ENCODE measurements at places on chromosomes 2 and 18.

DNA sequence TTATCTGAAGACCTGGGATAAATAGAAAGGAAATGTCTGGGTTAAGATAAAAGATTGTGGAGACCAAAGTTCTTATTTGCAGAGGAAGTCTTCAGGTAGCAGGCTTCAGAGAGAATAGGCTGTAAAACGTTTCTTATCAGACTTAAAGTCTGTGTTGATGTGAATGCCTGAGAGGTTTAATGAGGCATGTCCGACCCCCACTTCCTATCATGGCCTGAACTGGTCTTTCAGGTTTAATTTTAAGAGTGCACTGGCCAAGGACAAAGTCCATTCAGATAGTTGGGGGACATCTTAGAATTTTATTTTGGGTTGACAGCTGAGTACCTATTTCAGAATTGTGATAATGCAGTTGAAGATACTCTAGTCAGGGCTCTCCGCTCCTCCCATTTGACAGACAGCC is 92.1 kb downstream of the ATL2 start:
- DNase-seq = no peak

DNA sequence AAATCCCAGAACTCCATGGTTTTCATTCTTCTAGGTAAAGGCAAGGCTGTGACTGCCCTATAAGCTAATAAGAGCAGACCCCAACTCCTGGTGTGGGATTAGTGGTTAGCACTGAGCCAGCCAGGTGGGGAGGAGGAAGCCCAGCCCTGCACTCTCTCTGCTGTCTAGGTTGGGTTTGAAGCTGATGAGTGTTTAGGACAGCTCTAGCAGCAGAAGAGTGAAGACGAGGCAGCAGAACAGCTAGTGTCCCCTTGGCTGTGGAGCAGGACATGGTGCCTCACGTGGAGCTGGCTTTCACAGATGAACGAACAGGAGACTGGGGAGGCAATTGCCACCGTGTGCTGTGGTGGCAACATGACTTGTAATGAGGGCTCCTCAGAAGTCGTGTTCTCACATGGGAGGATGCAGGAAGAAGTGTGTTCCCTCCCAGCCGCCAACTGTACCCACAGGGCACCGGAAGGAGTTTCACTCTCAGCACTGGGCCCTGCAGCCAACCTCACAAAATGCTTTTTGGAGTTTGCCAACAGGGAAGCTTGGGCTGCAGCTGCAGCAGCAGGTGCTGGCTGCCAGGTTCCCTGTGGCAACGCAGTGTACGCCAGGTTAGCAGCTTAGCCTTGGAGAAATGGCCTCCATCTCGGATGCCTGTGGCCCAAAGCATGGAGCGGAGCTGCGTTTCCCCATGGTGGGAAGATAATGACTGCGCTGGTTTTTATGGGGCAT is 328.2 kb downstream of the SETBP1 start:
- no peak for DNase-seq

- DNase-seq = no peak
These were observed 4.4 kb upstream of the SMAD7 start for GRCh38 chr18:48954886-48955819.

GRCh38 chr18:60259052-60259681 is 113.4 kb downstream of the MC4R start:
- DNase-seq = no peak

DNA sequence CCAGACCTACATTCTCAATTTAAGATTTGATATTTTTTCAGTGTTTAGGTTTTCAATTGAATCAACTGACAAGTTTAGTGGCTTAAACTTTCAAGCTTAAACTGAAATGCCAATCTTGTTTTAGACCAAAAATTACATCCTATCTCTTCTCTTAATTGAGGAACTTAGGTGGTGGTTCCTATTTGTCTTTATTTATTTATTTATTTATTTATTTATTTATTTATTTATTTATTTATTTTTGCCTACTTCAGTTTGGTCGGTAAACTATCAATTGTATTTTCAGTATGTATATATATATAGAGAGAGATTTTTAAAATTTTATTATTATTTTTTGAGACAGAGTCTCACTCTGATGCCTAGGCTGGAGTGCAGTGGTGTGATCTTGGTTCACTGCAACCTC is 68.1 kb downstream of the NEDD4L start:
- no peak for DNase-seq

DNA sequence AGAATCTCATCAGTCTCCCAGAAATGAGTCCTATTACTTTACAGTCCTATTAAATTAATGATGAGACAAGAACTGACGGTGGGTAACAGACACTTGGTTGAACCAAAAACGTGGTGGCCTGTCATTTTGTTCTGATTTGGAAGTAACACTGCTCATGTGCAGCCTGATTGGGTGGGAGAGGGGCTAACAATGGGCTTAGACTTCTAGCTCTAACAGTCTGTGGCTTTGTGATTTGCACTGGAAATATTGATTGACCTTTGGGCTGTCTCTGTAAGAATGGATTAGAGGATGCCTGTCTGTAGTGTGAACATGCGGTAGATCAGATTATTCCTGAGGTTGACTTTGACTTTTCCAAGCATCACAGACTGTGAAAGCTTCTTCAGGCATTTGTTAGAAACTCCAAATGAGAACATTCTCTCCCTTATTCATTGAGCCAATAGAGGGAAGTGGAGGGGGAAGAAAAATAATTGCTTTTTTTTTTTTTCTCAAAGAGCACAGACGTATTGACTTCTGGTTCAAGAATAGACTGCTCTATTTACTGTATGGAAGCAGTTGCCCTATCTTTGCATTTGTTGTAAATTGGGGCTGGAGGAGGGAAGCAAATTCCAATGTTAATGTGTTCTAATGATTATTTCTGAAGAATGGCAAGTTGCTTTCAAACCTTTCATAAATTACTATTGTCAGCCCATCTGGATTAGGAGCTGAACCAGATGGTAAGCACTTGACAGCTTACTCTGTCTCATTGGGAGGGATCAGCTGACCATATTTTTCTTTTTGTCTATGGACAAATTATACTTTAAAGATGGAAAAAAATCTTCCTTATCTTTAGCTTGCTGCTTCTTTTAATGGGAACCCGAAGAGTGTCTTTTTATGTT is 85.8 kb upstream of the TTN start:
- DNase-seq = no peak

- no peak for DNase-seq
These were observed at the start of gene SERPINB10 for GRCh38 chr18:63907664-63908063. SERPINB10 (plus strand) TSS chr18:63907958; CDS start chr18:63915511, 7,553 bp downstream.
